ENCODE measurements at places on chromosomes 2 and 18.

DNA sequence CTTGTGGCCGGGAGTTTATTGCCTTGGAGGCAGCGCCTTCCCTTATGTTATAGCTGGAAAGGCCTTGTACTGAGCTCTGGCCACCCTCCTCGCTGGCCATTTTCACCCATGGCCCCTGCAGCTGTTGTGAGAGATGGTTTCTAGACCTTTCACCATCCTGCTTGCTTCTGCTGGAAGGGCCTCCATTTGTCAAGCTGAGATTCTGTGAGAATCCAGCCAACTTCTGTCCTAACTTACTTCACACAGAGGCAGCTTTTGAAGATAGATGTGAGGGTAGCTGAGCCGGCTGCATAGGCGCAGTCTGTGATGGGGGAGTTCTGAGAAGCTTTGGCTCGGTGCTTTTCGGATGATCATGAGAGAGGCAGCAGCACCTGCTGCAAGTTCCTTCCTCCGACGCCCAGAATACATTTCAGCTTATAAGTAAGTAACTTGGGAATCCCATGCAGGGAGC lies 8.7 kb downstream of the CTIF start:
- no peak for DNase-seq

GRCh38 chr2:227613272-227613660 lies 1.4 kb downstream of the SCYGR3 start:
- no peak for DNase-seq

DNA sequence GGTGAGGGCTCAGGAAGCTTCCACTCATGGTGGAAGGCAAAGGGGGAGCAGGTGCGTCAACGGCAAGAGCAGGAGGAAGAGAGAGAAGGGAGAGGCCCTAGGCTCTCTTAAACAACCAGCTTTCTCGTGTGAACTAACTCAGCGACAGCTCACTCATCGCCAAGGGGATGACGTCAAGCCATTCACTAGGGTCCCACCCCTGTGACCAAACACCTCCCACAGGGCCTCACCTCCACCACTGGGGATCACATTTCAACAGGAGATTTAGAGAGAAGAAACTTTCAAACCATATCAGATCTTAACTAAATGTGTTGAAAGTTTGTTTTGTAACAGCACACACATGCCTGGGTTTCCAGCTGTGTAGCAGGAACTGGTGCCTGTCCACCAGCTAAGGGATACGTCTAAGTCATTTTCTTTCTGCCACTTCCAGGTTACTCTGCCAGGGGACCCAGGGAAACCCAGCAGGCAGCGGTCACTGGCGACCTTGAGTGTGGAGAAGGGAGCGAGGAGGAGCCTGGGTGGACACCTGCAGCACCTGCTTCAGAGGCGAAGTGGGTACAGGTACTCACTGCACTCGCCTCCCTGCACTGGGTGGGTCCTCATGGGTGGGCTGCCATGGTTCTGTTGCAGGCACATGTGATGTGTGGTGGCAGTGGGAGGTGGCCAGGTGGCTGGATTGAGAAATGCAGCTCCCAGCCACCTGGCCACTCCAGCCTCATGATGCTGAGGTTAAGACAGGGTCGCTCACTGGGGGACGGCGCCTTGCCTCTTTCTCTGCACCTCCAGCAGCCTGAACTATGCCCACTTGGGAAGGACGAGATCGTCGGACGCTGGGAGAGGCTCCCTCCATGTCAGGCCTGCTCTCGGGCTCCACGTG lies 8.4 kb upstream of the GPC1 start:
- no peak for DNase-seq

DNA sequence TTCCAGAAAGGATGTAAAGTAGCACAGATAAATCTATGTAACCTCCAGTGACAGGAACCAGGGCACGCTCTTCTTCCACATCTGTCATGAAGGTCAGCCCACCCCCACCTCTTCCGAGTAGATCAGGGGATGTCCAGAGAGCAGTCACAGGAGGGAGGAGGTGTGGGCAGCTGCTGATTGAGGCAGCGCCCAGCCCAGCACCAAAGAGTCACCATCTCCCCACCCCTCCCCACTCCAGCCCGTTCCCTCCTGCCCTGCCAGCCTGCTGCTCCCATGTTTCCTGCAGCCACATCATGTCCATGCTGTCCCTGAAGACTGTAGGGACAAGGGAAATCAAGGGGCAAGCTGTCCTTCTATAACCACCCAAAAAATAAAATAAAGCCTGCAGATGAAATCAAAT lies 269.8 kb downstream of the BCL11A start:
- DNase-seq = no peak

GRCh38 chr2:233471291-233472035 lies 95.1 kb downstream of the USP40 start:
- DNase-seq = no peak

- no peak for DNase-seq
These were observed 104.7 kb downstream of the TNS1 start for GRCh38 chr2:217897816-217898806.

GRCh38 chr18:32511147-32511546 lies 40.5 kb upstream of the GAREM1 start:
- no peak for DNase-seq
